Stimulated activated CD8-positive, alpha-beta memory T cell treated with anti-CD3 and anti-CD28 coated beads, Interleukin-15, amount 100 ng/mL, for 48 hours (primary cell): ENCODE measurements at places on chromosomes 5 and 9.

DNA sequence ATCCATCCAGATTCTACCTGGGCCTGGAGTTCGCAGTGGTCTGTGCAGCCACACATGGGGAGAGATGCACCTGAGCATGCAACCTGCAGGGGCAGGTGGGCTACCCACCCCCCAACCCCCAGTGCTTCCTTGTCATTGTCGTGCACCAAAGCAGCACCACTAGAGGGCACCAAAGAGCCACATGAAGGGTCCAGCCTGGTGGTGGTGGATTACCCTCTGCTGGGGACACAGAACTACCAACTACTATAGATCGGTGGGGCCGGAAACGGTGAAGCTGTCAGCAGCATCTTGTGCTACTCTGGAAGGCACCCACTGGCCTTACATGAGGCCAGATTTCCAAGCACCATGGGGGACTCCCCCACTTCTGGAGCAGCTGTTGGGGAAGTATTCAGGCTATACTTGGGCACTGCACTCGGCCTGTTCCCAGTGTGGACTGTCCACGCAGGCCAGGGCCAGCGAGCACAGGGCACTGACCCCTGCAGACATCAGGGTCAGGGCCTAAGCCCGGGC is 60.2 kb upstream of the TBC1D2 start:
- peak; percentile 55 for DNase-seq

DNA sequence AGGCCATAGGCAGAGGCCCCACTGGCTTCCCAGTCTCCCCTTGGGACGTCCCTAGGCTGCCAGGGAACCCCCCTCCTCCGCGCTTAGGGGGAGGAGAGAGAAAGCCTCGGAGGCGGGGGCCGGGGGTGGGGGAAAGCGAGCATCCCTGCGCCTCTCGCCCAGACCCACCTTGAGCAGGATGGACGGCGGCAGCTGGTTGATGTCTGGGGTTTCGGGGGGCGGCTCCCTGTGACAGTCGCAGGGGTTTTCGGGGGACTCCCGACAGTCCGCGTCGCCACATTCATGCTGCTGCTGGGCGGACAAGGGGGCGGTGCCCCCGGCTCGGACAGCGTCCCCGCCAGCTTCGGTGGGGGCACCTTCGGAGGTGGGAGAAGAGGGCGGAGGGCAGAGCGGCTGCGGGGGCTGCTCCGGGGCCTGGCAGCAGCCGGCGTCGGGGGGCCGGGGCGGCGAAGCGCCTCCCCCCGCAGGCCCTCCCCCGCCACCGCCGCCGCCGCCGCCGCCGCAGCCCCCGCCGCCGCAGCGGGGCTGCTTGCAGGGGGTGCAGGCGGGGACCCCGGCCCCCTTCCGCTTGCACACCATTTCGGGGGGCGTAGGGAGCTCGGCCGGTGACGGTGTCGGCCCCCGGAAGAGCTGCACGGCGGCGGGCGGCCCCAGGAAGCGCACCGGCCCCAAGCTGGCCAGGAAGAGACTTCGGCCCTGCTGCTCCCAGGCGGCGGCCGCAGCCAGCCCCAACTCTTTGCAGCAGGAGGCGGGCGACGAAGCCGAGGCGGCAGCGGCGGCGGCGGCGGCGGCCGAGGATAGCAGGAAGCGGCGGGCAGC is 1.2 kb downstream of the FBXL17 start:
- DNase-seq: peak; percentile 51

GRCh38 chr5:135609981-135610380 is 31.2 kb upstream of the CXCL14 start:
- DNase-seq: no peak

GRCh38 chr5:36679221-36679989 is 73.0 kb downstream of the SLC1A3 start:
- no peak for DNase-seq

DNA sequence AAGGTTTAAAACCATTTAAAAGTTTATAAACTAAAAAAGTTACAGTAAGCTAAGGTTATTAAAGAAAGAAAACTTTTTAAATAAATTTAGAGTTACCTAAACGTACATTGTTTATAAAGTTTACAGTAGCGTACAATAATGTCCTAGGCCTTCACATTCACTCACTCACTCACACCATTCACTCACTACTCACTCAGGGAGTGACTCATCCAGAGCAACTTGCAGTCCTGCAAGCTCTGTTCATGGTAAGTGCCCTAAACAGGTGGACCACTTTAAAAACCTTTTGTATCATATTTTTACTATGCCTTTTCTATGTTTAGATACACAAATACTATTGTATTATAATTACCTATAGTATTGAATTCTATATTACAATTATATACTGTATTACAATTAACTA is 190.8 kb upstream of the RASA1 start:
- DNase-seq: no peak

- no peak for DNase-seq
Measured at GRCh38 chr5:112691758-112692157, 45.9 kb upstream of the APC start.

GRCh38 chr5:20335978-20336377 is 348.0 kb upstream of the CDH18 start:
- no peak for DNase-seq

DNA sequence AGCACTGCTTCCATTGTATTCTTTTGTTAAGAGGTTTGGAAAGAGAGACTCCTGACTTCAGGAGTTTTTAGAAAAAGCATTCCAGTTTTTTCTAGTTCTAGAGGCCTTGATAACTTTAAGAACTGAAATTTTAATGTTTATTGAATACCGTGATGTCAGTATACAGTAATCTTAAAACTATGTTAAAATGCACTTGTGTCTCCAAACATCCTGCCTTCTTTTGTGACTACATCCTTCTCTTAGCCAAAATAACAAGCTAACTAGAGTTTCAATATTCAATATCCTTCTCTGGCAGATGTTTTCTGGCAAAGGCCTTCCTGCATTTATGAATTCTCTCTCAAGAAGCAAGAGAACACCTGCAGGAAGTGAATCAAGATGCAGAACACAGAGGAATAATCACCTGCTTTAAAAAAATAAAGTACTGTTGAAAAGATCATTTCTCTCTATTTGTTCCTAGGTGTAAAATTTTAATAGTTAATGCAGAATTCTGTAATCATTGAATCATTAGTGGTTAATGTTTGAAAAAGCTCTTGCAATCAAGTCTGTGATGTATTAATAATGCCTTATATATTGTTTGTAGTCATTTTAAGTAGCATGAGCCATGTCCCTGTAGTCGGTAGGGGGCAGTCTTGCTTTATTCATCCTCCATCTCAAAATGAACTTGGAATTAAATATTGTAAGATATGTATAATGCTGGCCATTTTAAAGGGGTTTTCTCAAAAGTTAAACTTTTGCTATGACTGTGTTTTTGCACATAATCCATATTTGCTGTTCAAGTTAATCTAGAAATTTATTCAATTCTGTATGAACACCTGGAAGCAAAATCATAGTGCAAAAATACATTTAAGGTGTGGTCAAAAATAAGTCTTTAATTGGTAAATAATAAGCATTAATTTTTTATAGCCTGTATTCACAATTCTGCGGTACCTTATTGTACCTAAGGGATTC is 43.1 kb downstream of the NDFIP1 start:
- DNase-seq: peak; percentile 4

DNA sequence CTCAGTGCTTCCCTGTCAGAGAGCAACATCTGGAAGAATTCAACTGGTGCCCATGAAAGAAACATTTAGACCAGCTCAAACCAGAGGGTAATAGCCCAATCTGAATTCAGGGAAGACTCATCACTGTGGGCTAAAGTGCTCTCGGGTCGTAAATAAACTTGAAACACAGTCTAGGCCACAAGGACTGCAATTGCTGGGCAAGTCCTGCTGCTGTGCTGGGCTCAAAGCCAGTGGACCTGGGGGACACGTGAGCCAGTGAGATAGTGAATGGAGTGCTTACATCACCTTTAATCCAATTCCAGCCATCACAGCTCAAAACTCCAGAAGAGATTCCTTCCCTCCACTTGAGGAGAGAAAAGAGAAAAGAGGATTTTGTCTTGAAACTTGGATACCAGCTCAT is 78.1 kb upstream of the DAP start:
- no peak for DNase-seq

DNA sequence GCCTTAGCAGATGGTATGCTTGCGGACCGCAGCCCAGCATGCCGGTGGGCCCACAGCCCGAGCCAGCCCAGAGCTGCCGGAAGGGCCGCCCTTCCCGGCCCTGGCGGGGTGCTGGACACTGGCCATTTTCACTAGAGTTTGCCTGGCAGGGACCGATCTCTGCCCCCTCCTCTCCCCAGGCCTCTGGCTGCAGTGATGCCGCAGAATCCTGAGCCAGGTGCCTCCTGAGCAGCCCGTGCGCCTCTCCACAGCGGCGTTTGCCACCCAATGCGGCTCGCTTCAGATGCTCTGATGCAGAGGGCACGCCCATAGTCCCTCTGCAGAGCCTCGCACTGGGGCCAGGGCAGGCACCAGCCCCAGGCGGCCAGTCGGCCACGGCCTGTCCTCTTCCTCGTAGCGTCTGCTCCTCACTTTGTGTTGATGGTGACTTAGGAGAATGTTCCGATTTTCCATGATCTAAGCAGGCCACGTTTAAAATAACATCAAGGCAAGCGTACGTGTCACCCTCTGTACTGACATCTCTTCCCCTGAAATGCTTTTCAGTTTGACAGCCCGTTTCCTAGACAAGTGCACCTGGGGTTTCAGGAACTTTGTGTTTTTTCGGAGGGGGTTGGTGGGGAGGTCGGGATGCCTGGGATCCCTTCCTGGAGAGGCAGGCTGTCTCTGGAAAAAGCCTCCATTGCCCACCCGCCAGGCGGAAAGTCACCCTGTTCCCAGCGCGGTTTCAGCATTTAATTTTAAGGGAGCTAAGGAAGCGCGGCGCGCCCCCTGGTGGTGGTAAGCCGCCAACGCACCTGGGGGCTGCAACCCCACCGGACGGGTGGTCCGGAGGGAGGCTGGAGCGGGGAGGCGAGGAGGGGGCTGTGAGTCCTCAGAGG is 29.8 kb upstream of the HMCN2 start:
- peak; percentile 41 for DNase-seq

DNA sequence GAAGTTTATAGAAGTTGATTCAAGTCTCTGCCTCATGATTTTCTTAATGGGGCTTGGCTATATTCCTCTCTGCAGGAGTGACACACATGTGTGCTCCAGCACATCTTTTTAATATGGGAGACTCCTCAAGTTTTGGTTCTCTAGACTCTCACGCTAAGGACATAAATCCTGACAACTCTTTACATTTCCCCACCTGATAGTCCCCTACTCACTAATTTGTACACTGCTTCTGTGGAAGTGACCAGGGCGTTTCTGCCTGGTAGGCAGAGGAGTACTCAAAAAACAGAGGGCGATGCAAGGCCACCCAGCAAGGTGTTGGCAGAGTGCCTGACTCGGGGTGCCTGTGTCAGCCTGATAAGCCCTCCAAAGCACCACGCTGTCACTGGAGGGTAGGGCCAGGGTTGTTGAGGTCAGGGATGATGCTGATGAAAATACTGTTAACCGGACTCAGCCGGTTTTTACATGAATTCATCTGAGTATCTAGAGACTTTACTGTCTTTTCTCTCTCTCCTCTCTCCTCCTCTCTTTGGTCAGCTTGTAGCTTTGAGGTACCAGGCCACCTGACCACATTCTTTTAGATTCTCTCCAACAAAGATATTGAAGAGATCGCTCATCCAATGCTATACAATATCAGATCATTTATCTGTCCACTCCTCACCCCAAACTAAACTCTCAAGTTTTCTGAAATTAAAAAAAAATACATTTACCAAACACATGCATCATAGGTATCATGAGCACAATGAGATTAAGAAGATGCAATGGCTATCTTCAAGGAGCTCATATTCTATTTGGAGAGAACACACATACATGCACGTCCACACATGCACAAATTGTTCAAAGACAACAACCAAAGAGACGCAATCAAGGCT is 205.2 kb downstream of the PIK3R1 start:
- no peak for DNase-seq

- peak; percentile 20 for DNase-seq
Measured at GRCh38 chr5:142748568-142749249, 21.5 kb upstream of the ARHGAP26 start.

GRCh38 chr9:758146-758545 is 83.4 kb upstream of the DMRT1 start:
- no peak for DNase-seq

DNA sequence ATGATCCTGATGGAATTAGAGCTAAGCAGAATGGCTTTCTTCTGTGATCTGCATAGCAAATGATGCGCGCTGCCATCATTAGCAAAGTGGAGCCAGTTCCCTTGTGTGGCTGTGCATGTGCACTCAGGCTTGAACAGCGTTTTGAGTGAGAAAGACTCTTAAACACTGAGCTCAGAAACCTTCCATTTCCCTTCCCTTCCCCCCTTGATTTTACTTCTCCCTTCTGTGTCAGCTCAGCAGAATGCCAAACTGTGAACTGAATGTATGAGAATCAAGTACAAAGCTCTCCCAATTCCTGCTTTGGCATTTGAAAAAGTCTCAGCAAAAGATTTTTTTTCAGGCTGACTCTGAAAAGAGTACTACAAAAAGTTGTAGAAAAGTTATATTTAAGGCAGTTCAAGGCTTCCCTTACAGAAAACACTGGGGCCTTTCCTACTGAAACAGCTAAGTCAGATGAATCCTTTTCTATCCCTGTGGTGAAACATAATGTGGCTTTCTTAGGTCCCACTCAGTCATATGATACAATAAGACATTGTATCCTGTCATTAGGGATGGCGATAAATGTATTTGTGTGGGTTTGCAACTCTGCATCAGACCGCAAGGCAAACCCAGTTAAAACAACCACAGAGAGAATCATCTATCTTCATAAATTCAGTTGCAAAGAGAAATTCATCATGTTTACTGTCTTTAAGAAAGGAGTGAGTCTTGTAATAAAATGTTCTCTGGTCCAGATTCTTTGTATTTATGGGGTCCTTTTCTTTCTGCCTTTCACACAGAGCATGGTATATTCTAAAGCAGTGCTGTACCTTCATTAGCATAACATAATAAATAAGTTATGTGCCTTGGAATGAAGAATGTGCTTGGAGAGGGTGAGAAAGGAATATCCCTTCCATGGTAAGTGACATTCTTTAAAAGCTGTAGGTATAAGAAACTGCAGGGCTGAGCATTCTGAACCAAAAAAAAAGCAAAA is 222.6 kb downstream of the CAAP1 start:
- DNase-seq: no peak

- peak; percentile 7 for DNase-seq
Measured at GRCh38 chr5:179974946-179975712, 67.4 kb upstream of the TBC1D9B start.

- DNase-seq: no peak
Measured at GRCh38 chr9:106797299-106797698, 65.7 kb upstream of the ZNF462 start.

GRCh38 chr5:149596712-149597111 is 15.4 kb downstream of the ARHGEF37 start:
- no peak for DNase-seq

- DNase-seq: no peak
Measured at GRCh38 chr5:74241751-74242140, 398.8 kb downstream of the ENC1 start.
